Astrocyte of the spinal cord (primary cell): ENCODE measurements at places on chromosomes 3 and 15.

DNA sequence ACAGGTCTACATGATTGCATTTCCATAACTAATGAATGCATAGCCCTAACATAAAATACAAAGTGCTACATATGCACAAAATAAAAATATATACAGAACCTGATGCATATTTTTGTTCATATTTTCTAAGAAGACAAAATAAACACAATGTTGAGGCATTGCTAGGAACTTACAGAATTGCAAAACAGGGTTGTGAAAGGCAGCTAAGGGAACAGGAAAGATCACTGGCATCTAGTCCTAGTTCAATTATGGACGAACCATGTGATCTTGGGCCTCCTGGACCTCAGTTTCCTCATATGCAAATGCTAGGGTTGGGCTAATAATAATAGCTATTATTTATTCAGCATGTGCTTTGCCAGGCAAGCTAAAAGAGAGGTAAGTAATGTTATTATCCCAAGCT, 15.5 kb upstream of the NCEH1 start:
- DNase-seq: no peak

- DNase-seq: no peak
These were observed 62.7 kb upstream of the KLF13 start for GRCh38 chr15:31263751-31264558.

- DNase-seq: no peak
These were observed 93.2 kb downstream of the CACNA2D3 start for GRCh38 chr3:54215521-54215920.

GRCh38 chr3:39094851-39095677, 12.4 kb downstream of the GORASP1 start:
- no peak for DNase-seq

DNA sequence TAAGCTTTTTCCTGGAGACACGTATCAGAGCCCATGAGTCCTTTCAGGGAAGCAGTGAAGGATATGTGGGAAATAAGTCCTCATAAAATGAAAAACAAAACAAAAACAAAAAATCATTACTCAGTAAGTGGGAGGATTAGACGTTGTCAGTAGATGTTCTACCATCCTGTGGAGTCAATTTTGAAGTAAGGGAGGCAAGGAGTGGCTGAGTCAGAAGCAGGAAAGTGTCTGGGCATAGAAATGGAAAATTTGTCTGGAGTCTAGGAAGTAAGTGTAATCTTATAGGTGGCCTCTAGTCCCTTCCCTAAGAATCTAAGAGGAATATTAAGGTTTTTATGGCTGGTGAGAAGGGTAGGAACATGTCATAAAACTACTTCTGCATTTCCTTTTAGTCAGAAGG, 339.8 kb upstream of the SEMA6D start:
- DNase-seq: no peak

GRCh38 chr3:166714206-166714605, 665.9 kb downstream of the ZBBX start:
- DNase-seq: no peak

DNA sequence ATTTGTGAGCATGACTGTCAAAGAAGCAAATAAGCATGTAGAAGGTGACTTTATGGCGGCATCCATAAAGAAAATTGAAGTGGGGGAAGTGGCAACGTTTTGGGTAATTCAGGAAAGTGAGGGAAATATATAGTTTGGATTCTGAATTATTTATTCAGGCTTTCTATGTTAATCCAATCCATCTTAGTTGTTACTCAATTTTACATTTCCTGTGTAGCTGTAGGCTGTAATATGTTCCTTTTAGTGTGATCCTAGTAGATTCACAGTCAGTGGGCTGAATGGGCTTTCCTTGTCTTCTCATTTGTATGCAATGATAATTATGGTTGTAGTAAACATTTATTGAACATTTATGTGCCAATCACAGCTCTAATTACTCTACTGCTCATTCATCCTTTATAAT, 654.1 kb downstream of the EDEM1 start:
- DNase-seq: no peak

DNA sequence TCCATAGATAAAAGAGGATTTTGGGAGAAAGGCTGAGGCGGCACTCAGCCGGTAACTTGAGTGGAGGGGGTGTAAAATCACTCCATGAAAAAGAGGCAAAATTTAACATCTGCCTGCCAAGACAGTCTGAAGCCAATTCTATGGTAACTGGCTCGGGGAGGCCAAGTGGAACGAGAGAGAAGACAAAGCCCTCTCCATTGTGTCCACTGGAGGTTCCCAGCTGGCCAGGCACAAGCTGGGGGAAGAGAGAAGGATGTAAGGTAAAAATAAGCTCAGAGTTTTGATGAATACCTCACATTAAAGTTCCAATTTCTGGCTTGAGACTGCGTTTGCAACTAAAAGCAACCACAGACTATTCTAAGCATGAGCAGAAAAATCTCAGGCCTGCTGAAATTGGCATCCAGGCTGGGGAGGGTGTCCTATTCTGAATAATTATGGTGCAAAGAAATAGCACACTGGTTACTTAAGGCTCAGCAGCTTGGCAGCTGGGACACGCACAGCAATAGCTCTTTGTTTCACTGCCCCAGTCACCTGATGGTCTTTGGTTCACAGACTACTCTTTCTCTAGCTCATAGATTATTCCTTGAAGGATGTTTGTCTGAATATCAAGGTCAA, 48.8 kb downstream of the CHRD start:
- peak; percentile 65 for DNase-seq

- DNase-seq: no peak
These were observed 31.8 kb downstream of the CTSH start for GRCh38 chr15:78913012-78913411.

DNA sequence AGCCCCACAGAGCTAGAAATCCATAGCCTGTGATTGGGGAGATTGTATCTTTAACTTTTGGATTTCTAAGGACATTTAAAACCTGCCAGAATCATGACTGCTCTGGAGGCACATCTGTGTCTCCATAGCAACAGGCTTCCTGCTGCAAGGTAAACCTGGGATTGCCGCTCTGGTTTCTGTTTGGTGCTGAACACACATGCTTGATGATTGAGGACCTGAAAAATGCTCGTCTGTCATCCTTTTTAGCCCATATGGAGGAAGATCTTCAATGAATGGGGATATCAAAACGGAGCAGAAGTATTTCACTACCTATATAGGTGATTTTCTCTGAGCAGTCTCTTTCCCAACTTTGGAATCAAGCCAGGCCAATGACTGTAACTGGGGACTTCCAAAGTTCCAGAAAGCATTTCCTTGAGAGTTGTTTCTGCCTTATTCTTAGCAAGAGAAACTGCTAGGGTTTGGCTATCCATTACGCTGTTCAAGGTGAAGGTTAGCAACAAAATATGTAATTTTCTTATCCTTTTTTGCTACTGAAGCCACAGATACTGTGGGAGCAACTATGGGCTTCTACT, 96.5 kb upstream of the TNIK start:
- no peak for DNase-seq

DNA sequence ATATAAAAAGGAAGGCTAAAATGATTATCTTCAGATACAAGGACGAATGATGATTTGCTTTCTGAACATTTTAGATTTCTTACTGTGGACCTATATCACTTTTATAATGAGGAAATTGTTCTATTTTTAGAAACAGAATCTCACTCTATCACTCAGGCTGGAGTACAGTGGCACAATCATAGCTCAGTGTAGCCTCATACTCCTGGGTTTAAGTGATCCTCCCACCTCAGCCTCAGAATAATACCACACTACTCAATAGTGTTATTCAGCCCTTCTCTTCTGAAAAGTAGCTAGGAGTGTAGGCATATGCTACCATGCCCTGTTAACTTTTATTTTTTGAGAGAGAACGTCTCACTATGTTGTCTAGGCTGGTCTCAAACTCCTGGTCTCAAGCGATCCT, 15.8 kb downstream of the DNAJC13 start:
- DNase-seq: no peak

GRCh38 chr3:110414855-110415254, 656.8 kb upstream of the NECTIN3 start:
- DNase-seq: peak; percentile 86

- no peak for DNase-seq
These were observed 702 bp downstream of the TRAIP start for GRCh38 chr3:49855662-49856061.

DNA sequence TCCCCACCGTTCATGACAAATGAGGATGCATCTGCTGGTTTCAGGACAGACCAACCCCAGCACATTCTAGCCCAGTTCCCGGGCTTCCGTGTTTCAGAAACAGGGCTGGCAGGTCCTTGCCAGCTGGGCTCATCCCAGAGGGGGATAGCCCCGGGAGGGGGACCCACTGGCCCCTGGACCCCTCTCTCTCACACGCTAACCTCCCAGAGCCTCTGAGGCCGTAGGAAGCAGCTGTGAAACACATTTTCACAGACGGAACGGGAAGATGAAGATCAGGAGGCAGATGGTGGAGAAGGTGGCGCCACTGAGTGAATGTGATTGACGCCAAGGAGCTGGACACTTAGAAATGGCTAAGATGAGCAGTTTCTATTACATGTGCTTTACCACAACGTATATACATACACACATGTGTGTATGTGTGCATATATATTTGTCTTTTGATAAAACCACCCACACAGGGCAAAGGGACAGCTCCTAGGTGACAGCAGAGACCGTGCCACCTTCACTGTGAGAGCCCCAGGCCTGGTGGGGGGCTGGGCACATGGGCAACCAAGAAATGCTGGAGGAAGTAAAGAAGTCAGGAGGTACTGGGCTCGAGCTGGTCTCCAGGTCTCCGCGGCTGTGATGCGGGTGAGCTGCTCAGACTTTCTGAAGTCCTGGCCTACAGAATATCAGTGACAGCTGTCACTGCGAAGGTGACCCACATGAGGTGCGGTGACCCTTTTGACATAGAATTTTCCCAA, 168.6 kb upstream of the IQSEC1 start:
- DNase-seq: no peak

DNA sequence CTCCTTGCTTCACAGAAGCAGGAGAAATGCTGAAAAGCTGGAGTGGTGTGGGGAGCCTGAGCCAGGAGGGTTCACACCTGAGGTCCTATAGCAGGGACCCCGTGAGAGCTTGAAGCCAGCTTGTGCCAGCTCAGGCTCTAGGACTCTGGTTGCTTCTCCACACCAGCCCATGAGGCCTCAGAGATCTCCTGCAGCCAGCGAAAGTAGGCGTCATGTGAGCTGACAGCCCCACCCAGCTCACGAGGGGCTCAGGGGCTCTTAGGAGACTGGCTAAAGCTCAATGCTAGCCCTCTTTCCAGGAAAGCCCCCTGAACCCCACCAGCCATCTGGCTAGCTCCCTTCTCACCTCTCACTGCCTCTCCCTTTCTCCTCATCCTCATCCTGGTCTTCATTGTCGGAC, 16.9 kb upstream of the CPEB1 start:
- no peak for DNase-seq

GRCh38 chr3:140995881-140996280, 54.2 kb downstream of the SLC25A36 start:
- no peak for DNase-seq

- no peak for DNase-seq
These were observed 25.2 kb downstream of the GAP43 start for GRCh38 chr3:115648559-115648958.

GRCh38 chr3:41138146-41138545, 61.2 kb upstream of the CTNNB1 start:
- DNase-seq: no peak

DNA sequence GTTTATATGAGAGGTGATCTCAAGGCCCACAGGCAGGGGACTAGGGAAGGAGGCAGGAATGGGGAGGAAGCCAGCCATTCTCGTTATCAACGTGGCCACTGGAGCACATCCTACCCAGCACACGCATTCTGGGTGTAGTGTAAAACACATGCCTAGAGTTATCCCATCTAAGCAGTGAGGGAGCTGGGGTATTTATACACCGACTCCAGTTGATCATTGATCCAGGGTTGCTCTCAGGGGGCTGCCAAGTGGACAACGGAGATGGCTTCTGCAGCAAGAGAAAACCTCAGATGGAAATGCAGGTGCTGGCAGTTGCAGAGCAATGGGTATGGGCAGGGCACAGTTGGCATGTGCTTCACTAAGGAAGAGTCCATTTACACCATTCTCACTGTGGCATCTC, 30.4 kb upstream of the SYNM start:
- DNase-seq: no peak

DNA sequence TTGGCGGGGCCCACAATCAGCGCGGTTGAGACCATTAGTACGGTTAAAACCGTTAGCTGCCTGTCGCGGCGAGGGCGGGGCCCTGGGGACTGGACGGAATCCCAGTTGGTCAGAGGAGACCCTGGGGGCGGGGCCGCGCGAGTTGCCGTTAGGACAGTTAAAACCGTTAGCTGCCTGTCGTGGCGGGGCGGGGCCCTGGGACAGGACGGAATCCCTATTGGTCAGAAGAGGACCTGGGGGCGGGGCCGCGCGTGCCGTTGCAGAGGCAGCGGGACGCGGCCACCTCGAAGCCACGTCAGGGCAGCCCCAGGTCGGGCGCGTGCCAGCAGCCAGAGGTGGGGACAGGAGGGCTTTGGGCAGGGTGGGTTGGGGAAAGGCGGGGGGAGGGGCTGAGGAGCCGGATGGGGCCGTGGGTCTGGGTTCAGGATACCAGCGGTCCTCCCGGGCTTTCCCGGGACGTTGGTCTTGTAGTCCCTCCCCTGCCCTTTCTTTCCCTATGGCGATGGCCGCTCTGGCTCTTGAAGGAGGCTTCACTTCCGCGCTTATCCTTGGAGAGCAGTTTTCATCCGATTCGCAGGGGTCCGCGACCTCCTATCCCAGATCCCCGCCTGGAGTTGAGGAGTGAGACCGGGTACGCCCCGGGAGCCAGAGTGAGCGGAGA, 28.0 kb downstream of the KLHDC8B start:
- DNase-seq: peak; percentile 84

- no peak for DNase-seq
These were observed 129.0 kb downstream of the SEMA6D start for GRCh38 chr15:47846128-47846868.

DNA sequence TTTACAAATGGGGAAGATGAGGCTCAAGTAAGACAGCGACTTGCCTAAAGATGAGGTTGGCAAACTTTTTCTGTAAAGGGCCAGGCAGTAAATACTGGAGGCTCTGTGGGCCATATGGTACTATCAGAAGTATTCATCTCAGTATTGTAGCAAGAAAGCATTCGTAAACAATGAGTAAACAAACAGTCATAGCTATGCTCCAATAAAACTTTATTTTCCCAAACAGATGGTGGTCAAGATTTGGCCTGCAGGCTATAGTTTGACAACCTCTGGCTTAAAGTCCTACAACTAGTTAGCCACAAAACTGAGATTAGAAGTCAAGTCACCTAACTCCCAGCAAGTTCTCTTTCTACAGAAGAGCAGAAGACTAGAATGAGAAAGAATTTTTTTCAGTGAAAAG, 177.0 kb upstream of the NECTIN3 start:
- no peak for DNase-seq

GRCh38 chr3:63791974-63792373, 27.1 kb upstream of the C3orf49 start:
- peak; percentile 36 for DNase-seq

DNA sequence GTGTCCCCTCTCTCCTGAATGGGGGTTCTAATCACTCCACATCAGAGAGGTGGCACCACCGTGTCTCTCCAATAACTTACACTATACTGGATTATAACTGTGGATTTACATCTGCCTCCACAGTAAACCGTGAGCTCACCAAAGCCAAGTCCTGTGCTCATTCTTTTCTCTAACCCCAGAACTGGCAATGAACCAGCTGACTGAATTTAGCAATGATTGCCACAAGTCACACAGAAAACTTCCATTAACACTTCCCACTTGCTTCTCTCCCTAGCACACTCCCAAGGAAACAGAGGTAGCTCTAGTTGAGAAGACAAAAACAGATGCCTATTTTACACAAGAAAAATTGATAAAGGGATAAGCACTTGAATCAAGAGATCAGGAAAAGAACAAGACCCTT, 361.3 kb downstream of the ULK4 start:
- DNase-seq: peak; percentile 49

GRCh38 chr3:16897254-16897926, 12.6 kb downstream of the PLCL2 start:
- no peak for DNase-seq

- DNase-seq: no peak
These were observed at the start of gene PIGZ for GRCh38 chr3:196968233-196969133. Gene PIGZ, minus strand, starts transcription at chr3:196968833. Its CDS starts 16,802 bp downstream, at chr3:196952031.
